ENCODE measurements at places on chromosomes 2 and 18.

DNA sequence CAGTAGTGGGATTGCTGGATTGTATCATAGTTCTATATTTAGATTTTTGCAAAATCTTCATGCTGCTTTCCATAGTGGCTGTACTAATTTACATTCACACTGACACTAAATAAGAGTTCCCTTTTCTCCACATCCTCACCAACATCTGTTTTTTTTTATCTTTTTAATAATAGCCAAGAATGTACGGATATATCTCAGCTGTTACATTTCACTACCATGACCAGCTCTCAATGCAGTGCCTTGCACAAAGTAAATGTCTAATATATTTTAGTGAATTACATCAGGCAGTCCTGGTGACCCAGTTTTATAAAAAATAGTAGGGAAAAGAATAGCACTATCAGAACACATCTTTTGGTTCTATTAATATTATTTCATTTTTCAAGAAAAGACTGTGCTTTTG is 161.8 kb downstream of the LNPK start:
- DNase-seq = no peak

DNA sequence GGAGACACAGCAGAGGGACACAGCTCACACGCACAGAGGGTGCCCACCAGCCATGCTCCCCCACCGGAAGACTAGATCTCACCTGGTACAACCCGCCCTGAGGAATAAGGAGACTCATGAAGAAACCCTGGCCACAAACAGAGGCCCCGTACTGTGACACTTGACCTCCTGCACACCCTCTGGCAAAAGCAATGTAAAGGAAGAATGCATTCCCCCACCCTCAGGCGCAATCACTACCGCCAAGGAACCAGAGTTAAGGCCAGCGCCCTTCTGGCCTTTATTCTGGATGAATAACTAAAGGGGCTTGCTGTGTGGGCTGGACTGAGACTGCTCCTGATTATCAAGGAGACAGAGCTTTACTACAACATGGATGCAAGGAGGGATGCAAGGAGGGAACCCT is 509.2 kb upstream of the SPHKAP start:
- DNase-seq = no peak

DNA sequence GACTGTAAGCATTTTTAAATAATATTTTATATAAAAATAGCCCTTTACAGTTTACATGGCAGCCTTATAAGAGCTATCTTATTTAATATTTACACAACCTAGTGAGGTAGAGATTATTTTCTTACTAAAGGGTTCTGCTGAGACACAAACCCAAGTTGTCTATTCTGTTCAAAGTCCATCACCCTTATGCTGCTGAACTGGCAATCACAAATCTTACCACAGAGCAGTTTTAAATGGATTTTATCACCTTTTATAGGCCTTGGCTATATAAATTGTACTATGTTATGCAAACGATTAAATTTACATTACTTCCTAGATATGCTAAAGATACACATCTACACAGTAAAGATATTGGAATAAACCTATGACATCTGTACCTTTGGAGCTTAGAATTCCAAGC is 40.7 kb downstream of the RBM45 start:
- DNase-seq = no peak

- no peak for DNase-seq
Observed at GRCh38 chr2:176003958-176004357, 1.9 kb upstream of the LNPK start.

DNA sequence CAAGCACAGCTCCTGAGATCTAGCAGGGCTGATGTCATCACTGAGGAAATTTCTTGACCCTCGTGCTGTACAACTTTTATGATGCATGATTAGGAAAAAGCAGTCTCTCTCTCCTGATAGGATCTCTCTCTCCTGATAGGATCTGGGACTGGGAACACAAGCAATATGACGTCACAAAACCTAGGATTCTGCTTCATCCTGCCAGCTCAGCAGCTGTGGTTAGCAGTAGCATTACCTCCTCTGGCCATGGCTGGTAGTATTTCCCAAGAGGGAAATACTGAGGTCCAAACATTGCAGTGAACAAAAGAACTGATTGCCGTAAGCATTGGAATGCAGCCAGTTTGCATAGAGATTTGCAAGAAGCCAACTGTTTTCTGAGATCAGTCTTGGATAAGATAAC is 521.2 kb upstream of the POU3F3 start:
- DNase-seq = no peak

- no peak for DNase-seq
Observed at GRCh38 chr18:76927223-76927725, 104.9 kb downstream of the ZNF236 start.

DNA sequence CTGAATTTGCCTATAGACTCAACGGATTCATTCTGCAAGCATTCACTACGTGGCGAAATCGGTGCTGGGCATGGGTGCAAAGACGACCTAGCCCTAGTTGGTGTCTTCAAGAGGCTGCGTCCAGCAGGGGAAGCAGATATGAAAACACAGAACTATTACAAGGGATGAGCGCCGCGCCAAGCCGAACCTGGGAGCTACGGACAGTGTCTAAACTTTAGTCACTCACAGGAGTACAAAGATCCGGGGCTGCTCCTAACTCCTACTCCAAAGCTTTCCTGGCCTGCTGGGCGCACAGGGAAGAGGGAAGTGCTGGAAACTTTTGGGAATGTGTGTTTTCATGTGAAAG is 732 bp upstream of the ANXA4 start:
- DNase-seq = peak; percentile 25

DNA sequence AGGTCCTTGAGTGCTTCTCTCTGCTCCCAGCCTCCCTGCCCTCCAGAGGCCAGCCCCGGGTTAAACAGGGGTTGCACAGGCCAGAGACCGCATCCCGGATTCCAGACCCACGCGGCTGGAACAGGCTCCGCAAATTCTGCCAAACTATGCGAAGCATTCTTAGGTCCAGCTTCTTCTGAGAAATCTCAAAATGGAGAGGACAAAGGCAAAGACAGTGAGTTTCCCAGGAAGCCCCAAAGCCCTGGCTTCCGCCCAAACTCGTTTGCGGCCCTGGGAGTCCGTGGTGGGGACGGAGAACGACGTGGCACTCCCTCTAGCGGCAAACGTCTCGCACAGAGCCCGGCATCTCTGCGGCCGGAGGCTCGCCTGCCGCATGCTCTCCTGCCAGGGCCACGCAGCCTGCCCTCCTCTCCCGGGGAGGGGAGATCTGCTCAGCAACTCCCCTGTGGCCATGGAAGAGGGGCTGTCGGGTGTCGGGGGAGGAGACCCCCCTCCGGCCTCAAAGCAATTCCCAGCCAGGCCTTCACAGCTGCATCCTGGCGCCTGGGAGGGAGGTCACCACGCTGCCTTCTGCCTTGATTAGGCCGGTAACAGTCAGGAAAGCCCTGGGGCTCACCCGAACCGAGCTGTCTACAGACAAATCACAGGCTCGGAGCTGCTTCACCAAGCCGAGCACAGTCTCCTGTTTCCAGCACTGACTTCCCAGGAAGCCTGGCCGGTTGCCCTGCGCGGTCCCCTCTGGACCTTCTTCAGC is 33.4 kb upstream of the KLHL29 start:
- peak; percentile 47 for DNase-seq

DNA sequence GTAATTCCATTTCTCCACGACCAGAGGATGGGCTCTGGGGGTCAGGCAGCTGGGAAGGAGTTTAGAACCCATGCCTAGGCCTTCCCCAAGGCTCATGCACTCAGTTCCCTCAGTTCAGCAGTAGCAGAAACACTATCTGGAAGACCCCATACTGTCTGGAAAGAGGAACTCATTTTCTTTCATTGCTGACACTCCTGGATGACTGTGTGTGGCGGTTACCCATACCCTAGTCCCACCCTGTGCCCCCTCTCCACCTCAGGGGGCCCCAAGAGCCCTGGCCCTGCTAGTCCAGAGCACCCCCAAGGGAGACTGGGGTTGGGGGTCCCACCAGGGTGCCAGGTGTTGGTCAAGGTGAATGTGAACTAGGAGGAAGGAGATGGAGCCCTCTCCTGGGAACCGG is 29.5 kb downstream of the TPRKB start:
- no peak for DNase-seq

DNA sequence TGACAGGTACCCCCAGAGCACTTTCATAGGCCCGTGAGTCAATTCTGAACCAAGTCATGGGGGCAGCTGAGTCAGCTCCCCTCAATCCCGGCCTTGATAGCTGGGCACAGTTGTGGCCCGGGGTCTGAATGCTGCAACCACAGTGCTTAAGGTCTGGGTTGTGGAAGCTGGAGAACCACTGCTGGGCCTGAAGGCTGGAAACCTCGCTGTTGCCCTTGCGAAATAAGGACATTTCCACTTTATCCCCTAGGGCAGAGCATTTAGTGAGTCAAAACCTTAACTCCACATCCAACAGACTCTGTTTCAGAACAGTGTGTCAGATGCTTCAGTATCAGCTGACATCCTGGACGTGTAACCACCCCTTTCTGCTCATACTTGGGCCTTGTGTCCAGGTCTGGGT is 58.6 kb downstream of the SP110 start:
- no peak for DNase-seq

Measured in activated T-cell treated with anti-CD3 and anti-CD28 coated beads, Interleukin-2, amount 50 U/mL, for 1 hour (primary cell).